ENCODE measurements at places on chromosomes 13 and 19.

DNA sequence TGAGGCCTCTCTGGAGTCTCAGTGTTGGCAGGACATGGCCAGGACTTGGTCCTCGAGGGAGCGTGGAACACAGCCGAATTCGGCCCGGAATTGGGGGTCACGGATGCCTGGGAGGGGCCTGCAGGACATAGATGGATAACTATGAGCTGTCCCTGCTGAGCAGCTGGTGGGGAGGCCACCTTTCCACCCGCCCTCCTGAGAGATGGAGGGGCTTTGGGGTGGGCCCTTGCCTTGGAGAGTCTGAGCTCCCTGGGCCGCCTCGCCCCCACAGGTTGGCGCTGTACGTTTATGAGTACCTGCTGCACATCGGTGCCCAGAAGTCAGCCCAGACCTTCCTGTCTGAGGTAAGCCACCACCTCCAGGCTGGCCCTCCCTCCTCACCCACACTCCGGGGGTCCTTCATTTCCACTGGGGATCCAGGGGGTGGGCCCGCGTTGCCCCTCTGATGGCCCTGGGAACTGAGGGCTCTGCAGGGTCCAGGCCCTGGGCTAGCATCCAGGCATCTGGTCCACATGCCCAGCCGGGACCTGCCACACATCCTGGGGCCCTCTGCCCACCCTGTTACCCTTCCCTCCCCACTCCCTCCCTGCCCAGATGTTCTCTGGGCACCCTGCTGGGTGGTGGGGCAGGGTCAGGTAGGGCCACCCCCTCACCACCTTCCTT, 8.0 kb downstream of the SSBP4 start:
- no peak for DNase-seq

DNA sequence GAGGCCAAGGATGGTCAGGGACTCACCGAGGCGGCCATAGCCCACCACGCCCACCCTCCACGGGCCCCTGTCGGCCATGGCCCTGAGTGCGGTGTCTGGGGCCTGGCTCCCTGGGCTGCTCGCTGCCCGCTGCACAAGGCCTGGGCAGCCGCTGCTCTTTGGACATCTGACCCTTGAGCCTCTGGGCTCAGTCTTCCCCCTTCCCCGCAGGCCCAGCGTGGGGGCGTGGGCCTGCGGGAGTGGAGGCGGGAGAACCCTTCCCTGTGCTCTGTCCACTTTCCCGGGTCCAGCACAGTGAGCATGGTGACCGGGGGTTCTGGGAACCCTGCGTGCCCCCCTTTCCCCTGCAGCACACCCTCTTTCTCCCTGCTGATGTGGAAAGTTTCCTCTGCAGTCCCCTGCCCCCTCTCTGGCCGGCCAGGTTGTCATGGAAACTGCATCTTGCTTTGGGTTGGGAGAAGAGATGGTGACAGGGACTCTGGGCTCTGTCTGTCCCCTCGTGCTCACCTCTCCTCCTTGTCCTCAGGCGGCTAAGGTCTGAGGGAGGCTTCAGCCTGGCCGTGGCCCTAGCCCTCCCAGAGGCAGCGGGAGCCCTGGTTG, at the start of gene ASPDH:
TSS of gene ASPDH (minus strand) at position 168 of the 600 bp plus-strand sequence. CDS start at position 78, 90 bp downstream.
- no peak for DNase-seq

- no peak for DNase-seq
These were observed 17.3 kb upstream of the FCGBP start for GRCh38 chr19:39951686-39952085.

DNA sequence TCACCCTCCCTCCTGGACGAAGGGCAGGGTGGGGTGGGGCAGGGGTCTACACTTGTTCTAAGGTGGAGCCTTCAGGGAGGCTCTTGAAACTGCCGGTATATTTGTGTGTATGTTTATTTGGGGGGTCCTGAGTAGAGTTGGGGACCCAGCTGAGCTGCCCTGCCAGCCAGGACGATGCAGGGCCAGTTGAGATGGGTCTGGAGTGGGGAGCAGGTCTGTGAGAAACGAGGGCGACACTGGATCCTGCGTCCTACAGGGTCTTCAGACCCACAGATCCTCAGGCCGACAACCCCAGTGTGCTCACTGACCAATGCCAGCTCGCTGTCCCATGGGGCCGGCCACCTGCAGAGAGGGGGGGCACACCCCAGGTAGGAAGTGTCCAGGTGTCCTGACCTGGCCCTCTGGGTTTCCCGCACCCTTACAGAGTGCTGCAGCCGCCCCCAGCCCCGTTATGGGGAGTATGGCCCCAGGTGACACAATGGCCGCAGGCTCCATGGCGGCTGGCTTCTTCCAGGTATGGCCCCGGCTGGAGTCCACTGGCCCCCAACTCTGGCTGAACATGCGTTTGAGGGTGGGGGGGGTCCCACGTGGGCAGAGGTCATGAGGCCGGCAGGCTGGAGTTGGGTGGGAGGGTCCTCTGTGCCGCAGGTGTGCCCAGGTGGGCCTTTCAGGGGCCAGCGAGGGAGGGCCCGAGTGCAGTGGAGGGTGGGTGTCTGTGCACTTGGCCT, 7.4 kb downstream of the ISYNA1 start:
- DNase-seq: no peak

- DNase-seq: no peak
These were observed 802.3 kb downstream of the LIG4 start for GRCh38 chr13:107413005-107413404.

DNA sequence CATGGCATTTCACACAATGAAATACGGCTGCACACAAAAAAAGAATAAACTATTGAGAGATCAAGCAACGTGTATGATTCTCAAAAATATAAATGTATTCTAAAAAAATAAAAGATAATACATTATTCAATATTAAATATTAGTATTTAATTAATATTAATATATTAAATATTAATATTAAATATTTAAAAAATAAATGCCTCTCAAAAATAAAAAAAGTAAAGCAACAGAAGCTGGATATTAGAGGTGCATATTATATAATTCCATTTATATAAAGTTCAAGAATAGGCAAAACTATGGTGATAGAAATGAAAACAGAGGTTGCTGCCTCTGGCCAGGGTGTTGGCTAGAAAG, 57.1 kb downstream of the GADD45B start:
- no peak for DNase-seq

DNA sequence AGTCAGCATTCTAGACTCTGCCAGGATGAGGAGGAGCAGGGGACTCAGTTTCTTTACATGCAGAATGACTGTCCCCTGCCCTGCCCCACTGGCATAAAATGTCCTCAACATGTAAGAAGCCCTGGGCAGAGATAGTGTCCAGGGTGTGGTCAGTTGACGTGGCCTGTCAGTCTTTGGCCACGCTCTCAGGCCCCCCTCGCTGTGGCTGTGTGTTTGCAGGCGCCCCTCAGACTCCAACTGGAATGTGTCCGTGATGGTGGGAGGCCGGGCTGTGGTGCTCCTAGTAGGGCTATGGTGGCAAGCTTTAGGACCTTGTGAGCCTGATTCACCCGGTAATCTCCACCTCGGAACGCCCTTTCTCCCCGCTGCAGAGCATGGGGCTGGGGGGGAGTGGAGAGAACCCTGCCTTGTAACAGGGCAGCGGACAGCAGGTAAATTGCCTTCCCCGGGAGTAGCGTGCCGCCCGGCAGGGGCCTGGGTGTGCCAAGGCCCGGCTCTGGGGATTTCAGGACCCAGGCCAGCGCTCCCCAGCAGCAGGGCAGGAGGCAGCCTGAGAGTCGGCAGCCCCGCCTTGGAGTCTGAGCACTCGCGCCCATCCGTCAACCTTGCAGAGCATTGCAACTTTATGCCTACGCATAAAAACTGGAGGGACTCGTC, 62.3 kb downstream of the CHST8 start:
- DNase-seq: no peak

GRCh38 chr19:35608251-35608650, 4.3 kb upstream of the HAUS5 start:
- no peak for DNase-seq

- DNase-seq: no peak
These were observed 1536.6 kb downstream of the UQCRFS1 start for GRCh38 chr19:27676334-27676733.

DNA sequence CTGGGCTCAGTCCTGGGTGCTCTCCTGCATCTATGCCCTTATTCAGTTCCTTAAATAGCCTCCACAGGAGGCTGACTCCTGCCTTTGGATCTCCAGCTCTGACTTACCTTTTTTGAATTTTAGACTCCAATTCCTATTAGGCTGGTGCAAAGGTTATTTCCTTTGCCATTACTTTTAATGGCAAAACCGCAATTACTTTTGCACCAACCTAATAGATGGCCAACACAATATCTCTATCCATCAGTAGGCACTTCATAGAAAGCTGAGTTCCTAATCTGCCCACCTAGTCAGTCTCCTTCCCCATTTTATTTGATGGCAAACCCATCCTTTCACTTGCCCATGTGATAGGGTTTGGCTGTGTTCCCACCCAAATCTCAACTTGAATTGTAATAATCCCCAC, 95.3 kb downstream of the CACNA1A start:
- no peak for DNase-seq

GRCh38 chr13:20401531-20401930, 124.1 kb downstream of the CRYL1 start:
- DNase-seq: no peak

- DNase-seq: no peak
These were observed 160.9 kb downstream of the MZT1 start for GRCh38 chr13:72566526-72566925.

Data from stimulated activated CD4-positive, alpha-beta T cell treated with anti-CD3 and anti-CD28 coated beads, Interleukin-1b, Interleukin-23, amount 100 ng/mL, for 24 hours (primary cell).